Activated naive CD8-positive, alpha-beta T cell treated with anti-CD3 and anti-CD28 coated beads for 36 hours (primary cell): ENCODE measurements at places on chromosomes 6 and 20.

DNA sequence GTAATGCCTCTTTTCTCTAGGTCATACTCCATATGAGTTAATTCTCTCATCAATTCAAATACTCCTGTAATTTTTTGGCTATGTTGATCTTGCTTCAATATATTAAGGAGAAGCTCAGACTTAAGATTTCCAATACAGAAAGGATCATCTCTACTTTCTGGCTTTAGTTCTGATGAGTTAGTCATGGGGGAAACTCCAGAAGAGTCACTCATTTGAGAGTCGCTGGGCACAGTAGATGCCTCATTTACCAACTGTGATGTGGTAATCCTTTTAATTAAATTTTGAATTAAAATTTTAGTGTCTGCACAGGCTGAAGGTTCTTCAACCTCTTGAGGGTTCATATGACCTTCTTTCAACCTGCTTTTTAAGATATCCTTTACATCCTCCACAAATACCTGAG lies 38.5 kb downstream of the DST start:
- no peak for DNase-seq

DNA sequence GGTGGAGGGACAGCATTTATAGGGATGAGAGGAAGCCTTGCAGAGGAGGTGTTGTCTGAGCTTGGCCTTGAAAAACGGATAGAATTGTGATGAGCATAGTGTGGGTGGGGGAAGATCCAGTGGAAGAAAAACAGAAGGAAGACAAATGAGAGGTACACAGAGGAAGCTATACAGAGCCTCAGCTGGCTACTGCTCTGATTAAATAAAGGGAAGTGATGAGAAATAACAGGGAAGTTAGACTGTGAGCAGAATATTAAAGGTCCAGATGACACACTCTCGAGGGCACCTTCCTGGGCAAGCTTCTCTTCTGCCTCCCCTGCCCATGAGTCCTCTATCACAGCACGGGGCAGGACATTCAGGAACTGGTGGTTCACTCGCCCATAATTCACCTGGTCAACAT lies 182.3 kb downstream of the KIF16B start:
- no peak for DNase-seq

GRCh38 chr6:4510906-4511640 lies 265.1 kb upstream of the CDYL start:
- no peak for DNase-seq

- DNase-seq = peak; percentile 85
Measured at GRCh38 chr6:31652925-31653724, 664 bp upstream of the BAG6 start.

DNA sequence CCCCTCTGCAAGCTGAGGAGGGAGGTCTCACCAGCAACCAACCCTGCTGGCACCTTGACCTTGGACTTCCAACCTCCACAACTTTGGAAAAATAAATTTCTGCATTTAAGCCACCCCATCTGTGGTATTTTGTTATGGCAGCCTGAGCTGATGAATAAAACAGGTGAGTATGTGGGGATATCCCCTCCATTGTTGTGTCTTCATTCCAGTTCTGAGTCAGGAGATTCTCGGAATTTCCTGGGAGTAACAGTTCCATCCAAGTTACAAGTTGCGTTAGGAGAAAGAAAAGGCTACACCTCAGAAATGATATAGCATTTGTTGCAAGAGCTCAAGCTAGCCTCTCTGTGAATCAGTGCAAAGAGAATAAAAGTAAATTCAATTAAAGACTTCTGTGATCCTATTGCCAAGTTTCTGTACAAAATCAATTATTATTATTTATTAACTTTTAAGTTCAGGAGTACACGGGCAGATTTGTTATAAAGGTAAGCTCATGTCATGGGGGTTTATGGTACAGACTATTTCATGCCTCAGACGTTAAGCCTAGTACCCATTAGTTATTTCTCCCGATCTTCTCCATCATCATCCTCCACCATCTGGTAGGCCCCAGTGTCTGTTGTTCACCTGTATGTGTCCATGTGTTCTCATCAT lies 153.0 kb downstream of the NKAIN2 start:
- no peak for DNase-seq

DNA sequence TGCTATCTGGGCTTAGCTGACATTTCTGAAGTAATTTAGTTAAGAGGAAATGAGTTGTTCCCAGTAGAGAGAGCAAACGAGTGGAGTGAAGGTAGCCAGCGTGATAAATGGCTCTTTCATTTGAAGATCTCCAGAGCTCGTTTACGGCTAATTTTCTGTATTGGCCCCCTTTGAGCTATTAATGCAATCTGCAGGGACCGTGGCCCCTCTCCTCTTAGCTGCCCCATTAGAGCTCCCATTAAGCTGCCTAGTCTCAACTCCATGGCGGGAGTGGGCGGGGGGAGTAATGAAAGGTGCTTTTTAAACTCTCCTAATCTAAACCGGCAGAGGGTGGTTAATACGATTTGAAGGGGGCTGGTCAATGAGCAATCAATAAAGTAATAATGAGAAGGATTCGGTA lies 12.5 kb downstream of the TFAP2B start:
- DNase-seq = no peak

DNA sequence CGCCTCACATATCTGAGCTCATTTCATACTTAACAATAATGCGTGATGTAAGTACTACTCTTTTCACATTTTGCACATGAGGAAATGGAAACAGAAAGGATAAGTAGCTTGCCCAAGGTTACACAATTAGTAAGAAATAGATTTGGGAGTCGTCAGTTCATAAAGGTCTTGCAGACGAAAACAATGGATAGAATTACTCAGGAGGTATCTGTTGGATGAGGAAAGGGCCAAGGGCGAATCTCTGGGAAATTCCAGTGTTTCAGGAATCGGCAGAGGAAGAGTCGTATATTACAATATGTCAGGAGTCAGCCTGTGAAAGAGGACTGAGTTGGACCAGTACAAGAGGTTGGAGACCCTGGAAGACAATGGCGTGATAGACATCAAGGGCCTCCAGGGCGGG lies 12.8 kb upstream of the EDN1 start:
- DNase-seq = no peak

- no peak for DNase-seq
Measured at GRCh38 chr6:130143709-130144108, 79.0 kb downstream of the SAMD3 start.

GRCh38 chr6:34816635-34817301 lies 24.9 kb downstream of the BLTP3A start:
- DNase-seq = no peak

- no peak for DNase-seq
Measured at GRCh38 chr6:37947468-37947867, 127.9 kb downstream of the ZFAND3 start.
